Stimulated activated CD4-positive, alpha-beta T cell treated with anti-CD3 and anti-CD28 coated beads, Interleukin-1b, Interleukin-23, amount 100 ng/mL, for 1 hour (primary cell): ENCODE measurements at places on chromosomes 6 and 20.

DNA sequence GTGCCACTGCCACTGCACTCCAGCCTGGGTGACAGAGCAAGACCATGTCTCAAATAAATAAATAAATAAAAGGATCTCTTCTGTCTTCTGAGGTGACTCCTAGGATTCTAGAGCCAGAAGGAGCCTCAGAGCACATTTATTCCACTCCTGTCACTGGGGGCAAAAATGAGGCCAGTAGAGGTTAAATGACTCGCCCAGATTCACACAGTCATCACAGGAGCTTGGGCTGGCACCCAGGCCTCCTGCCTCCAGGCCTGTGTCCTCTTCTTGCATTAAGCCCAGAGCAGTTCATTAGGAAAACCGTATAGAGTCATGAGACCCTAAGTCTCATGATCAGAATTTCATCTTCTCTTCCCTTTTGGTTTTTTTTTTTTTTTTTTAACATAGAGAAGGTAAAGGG lies 243.3 kb downstream of the NRN1 start:
- no peak for DNase-seq

GRCh38 chr6:115969930-115970273 lies 90.8 kb downstream of the FRK start:
- no peak for DNase-seq

DNA sequence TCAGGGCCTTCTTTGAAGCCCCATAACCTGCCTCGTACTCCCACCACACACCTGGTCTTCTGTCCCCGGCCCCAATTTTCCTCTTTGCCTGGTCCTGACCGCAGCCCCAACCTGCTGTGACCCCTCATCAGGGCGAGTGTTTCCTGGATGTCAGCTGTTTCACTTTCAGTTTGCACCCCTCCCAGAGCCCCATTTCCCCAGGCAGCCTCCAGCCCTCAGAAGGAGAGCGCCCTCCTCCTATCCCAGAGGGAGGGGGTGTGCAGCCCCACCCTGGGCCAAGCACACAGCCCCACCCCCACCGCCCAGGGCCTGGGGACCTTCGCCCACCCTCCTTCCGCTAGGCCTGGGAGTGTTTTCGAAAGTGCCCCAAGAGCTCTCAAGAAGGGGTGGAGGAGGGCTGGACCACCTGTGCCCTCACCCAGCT lies 1.5 kb downstream of the BAK1 start:
- DNase-seq = no peak

DNA sequence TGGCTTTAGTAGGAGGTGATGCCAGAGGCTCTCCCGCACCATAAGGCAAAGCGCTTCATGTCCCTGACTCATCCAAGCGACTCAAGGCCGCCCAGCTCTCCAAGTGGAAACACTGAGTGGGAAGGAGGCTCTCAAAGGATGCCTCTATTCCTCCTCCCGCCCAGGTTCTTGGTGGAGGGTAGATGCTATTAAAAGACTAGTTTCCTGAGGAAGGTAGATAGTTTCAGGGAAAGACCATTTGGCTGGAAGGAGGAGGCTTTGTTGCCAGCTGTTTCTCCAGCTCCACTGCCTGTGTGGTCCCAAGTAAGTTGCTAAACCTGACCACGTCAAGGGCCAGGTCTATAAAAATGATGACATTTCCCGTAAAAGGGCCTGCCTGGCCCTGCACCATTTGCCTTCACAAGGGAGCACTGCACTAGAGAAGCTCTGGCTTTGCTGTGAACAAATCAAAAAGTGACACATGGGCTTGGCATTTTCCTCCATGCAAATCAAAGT lies 48.2 kb downstream of the GMDS start:
- DNase-seq = no peak

DNA sequence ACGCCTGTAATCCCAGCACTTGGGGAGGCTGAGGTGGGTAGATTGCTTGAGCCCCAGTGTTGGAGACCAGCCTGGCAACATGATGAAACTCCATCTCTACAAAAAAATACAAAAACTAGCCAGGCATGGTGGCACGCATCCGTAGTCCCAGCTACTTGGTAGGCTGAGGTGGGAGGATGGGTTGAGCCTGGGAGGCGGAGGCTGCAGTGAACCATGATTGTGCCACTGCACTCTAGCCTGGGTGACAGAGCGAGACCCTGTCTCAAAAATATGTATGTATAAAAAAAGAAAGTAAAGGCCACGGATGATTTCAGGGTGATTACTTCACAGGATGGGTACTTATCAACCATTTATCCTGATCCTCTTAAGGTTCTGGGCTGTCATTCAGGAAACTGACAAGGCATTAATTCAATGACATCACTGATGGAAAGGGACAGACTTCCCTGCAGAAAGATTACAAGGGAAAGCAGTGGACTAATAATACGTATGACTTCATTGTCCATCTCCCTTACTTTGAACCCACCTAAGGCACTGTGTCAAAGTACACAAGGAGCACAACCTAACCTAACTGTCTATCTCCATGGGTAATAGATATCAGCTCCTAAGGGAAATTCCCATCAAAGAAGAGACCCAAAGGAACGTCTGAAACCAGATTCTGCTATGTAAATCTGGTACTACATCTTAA lies 61.2 kb downstream of the ZMYND8 start:
- no peak for DNase-seq

DNA sequence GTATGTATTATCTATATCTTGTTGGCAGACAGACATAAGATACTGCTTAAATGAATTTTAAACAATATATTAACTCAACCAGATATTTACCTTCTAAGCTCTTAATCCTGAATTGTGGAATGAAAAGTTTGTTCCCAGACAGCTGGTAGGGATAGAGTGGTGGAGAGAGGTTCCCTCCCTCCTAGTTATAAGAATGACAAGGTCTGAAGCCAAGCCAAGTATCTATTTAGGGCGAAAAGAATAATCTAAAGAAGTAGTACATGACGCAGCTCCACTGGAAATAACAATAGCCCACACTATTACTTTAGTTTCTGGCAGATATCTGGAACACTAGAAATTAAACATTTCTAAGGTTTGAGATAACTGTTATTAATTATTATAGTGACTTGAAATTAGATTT lies 104.3 kb downstream of the AHI1 start:
- no peak for DNase-seq

DNA sequence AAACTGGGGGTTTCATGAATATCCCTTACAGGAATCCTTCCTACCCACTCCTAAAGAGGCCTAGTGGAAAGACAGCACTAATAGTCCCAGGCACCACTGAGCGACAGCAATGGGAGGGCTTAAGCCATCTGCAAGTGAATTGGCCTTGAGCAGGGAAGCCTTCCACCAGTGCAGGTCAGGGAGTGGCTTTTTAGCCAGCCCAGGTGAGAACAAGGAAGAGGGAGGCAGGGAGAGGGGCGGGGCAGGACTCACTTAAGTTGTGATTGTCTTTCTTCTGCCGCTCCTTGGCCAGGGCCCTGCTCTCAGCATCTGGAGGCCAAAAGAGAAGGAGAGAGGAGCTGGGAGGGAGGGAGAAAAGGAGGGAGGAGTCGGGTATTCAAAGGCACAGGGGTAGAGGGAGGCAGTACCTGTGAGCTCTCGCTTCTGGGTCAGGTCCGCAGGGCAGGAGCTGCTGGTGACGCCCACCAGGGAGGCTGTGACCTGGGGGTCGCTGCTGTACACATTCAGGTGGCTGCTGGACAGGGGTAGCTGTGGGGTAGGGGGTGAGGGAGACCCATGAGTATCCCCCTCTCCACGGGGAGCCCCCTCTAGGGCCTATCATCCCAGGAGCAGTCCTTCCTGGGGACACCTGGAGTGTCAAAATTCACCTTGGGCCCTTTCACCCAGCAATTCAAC lies 47.8 kb downstream of the TFEB start:
- DNase-seq = no peak

DNA sequence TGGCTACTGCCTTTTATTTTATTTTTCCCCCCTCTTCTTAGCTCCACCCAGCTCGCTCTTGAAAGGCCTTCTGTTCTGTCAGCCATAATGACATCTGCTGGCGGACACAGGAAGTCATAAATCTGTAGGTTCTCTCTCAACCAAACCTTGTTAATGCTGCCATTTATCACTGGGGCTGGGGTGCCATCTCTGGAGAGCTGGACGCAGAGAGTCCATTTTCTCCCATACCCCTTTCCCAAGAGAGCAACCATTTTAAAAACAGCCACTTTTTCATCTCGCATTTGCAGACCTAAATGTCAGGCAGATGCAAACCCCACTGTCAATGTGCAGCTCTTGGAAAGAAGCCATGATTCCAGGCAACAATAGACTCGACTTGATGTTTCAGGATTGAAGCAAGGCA lies 13.0 kb upstream of the TSHZ2 start:
- DNase-seq = no peak
